ENCODE measurements at places on chromosomes 2 and 18.

GRCh38 chr2:7392076-7392787 lies 475.0 kb downstream of the RNF144A start:
- DNase-seq = no peak

DNA sequence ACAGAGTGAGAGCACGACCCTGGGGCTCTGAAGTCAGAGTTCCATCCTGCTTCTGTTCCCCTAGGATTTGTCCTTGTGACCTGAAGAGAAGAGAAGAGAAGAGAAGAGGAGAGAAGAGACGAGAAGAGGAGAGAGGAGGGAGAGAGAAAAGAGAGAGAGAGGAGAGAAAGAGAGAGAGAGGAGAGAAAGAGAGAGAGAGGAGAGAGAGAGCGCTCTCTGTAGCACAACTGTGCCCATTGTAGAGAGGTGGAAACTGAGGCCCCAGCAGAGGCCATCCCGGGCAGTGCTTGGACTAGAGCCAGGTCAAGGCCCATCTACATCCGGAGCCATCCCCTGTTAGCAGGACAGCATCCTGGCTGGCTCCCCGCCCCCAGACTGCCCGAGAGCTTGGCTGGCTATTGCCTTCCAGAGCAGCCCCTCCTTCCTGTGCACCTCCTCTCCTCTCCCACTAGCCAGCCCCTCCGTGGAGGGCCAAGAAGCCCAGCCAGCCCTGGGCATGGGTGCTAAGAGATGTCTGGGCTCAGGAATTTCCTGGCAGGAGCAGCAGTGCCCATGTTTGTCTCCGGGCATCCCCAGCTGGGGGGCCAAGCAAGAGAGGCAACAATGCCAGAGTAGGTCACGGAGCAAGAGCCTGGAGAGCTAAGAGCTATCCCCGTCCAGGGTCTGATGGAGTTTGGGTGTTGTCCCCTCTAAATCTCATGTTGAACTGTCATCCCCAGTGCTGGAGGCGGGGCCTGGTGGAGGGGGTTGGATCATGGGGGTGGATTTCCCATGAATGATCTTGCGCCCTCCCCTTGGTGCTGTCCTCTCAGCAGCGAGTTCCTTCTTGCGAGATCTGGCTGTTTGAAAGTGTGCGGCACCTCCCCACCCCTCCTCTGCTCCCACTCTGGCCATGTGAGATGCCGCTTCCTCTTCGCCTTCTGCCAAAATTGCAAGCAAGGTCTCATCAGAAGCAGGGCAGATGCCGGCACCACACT lies 18.2 kb upstream of the GPR55 start:
- DNase-seq = no peak

GRCh38 chr2:55097082-55097460 lies 46.8 kb upstream of the RTN4 start:
- DNase-seq = no peak

DNA sequence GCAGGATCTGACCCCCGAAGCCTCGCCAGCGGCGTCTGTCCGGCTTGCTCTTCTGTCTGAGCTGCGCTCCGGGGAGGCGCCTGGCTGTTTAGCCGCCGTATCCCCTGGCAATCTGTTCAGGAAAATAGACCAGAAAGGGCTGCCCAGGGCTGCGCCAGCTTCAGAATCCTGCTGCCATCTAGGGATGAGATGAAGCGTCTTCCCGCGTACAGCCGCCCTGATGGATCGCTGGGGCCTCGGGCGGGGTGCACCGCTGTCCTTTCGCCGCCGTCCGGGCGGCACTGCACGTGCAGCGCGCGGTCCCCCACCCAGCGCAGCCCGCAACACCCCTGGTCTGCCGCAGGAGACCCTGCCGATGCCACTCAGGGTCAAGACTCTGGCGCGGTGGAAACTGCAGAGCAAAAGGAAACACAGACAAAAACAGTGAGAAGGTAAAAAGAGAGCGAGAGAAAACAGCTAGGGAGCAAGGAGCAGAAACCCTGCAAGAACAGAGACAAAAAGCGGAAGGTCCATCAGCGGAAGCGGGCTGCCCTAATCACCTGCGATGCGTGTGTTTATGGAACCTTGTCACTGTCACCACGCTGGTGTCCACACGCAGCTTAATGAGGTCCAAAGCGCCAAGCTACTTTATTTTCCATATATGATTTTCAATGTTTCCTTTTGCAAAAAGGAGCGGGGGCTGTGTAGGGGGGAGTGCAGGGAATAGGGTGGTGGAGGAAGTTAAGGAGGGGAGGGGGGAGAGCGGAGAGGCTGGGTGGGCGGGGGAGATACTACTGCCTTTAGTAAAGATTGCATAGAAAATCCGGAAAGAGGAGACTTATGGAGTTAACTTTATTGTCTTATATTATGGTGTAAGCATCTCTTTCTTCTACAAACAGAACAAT lies 2113.3 kb upstream of the PIK3C3 start:
- peak; percentile 74 for DNase-seq

DNA sequence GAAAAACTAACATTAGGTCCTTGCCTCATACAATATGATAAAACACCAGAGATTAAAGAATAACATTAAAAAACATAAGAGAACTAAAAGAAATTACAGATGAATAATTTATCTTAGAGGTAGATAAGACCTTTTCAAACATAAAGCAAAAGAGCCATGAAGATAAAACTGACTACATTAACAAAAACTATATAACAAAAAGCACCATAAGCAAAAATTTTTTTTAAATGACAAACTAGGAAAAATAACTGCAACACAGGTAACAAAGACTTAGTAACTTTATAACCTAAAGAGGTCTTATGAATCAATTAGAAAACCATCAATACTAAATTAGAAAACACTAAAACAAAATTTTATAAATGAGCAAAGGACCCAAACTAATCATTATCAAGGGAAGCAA lies 16.3 kb upstream of the SERTAD2 start:
- DNase-seq = no peak

- DNase-seq = no peak
Measured at GRCh38 chr2:205780645-205781044, 98.3 kb downstream of the NRP2 start.

DNA sequence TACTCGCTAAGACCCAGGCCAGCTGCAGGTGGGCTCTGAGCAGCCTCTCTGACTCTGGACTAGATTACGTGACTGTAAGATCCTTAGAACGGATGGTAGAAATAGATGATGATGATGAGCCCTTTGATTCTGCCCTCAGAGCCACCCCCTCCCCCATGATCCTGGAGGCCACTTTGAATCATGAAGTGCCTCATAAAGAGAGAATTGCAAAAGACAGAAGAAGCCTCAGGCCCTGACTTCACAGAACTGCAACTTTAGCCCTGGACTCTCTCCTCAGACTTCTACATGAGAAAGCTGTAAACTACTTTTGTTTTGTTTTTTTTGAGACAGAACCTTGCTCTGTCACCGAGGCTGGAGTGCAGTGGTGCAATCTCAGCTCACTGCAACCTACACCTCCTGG lies 15.4 kb upstream of the TET3 start:
- DNase-seq = no peak

DNA sequence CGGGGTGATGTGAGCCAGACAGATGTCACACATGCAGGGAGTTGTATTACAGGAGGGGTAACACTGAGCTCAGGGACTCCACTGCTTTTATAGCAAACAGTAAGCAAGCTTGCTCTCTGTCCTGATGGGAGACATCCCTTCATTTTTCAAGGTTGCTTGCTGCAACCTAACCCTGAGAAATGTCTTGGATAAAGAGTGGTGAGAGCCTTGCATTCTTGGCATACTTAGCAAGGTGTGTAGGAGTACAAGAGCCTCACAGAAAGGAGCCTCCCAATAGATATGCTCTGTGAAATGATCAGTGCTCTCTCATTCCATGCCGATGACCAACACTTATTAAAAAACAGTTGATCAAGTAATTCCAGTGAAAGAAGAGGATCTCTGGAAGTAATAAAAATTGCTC lies 8.1 kb downstream of the PFN4 start:
- no peak for DNase-seq

DNA sequence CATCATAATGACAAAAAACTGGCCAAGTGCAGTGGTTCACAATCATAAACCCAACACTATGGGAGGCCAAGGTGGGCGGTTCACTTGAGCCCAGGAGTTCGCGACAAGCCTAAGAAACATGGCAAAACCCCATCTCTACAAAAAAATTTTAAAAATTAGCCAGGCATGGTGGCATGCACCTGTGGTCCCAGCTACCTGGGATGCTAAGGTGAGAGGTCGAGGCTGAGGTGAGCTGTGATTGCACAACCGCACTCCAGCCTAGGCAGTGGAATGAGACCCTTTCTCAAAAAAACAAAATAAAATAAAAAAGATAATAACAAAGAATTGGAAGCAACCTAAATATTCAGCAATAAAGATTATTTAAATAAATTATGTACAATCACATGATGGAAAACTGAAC lies 21.8 kb downstream of the PSTPIP2 start:
- no peak for DNase-seq

- DNase-seq = no peak
Measured at GRCh38 chr2:44537264-44537663, 175.5 kb downstream of the CAMKMT start.

GRCh38 chr2:118232796-118233195 lies 144.5 kb downstream of the INSIG2 start:
- DNase-seq = no peak

DNA sequence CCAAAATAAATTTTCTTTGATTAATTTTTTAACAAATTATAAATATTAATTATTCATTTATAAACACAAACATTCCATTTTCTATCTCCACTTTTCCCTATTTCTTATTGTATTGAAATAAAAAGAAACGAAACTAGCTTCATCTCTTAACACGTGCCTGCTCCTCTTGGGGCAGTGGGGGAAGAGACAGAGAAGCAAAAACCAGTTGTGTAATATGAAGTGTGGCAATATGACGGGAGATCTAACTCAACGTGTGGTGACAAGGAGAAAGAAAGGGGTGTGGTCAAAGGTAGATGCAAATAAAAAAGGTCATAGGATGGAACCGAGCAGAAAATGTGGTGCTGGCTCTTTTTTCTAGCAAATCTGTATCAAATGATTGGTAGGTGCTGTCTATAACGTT lies 106.9 kb upstream of the SLC8A1 start:
- DNase-seq = no peak

DNA sequence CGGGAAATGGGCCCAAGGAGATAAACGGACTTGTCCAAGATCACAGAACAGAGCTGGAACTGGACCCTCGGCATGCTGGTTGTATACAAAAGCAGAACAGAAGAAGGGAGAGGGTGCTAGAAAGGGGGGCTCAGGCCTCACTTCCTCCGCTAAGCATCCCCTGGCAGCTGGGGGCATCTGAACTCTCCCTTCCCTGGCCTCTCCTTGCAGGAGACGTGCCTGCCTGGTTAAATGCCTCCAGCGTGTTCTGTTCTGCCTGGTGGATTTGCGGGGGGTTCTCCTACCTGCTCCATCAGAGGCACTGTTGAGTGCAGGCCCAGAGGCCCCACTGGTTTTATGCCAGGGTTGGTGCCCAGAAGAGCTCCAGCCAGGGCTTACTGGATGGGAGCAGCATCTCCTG lies 124.7 kb downstream of the ZFP36L2 start:
- no peak for DNase-seq

DNA sequence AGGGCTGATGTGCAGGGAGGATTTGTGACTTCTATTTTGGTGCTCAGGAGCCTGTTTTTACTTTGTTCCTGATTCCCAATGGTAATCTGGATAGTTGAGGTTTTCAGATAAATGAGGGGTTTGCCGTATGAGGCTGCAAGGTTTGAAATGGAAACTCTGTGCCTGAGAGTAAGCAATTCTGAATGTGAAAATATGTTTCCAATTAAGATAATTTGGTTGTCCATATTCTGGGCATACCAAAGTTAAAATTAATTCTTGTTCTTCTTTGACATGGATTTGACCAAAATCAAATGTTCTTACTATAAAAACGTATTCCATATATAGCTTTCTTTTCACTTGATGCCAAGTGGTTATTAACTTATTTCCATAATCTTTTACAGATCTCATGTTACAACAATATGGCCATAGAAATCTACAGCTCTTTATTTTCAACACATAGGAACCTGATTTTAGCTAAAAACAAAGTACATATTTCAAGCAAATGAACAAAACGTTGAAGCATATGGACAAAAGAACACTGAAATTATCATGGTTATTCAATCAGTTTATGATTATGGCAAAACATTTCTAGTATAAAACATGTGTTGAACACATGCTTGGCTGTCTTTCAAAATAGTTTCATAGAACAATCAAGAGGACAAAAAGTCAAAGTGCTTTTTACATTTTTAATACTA lies 63.4 kb upstream of the ARHGAP28 start:
- DNase-seq = no peak

DNA sequence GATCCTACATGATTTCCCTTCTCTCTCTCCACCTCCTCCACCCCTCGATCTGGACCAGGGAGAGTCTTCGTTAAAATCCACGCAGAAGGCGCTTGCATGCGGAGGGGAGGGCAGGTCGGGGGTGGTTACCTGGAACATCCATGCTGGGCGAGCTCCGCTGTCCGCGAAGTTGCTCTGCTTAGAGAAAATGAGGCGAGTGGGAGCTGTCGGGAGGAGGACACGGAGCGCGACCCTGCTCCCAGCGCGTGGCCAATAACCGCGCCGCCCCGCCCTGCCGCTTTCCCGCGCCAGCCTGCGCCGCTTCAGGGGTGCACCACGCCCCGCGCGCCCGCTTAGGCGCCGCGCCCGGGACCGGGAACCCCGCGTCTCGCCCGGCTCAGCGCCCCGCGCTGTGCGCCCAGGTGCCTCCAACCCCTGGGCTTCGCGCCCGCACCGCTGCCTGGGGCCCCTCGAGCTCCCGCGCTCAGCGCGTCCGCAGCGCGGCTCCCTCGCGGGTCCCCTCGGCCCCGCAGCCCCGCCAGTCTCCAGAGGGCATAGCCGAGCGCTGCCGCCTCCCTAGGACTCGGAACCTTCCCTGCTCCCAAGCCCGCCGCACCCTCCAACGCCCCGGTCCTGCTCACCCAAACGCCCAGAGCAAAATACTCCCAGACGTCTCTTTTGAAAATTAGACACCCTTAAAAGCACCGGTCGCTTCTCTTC lies 636 bp downstream of the CBLN2 start:
- DNase-seq = peak; percentile 29

DNA sequence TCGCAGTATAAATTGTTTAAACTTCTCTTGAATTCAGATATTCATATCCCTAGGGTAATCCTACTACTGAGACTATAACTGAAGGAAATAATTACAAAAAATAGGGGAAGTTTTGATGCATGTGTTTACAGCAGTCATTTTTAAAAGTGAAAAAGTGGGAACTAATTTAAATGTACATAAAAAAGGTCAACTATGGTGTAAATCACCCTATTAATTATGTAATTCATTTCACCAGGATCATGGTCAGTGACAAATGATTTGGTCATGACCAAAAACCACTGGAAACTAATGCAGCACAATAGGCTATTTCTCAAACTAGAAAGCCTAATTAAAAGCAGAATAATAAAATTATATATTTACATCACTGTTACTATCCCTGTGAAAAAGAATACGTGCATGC lies 5.0 kb upstream of the CNGA3 start:
- no peak for DNase-seq

DNA sequence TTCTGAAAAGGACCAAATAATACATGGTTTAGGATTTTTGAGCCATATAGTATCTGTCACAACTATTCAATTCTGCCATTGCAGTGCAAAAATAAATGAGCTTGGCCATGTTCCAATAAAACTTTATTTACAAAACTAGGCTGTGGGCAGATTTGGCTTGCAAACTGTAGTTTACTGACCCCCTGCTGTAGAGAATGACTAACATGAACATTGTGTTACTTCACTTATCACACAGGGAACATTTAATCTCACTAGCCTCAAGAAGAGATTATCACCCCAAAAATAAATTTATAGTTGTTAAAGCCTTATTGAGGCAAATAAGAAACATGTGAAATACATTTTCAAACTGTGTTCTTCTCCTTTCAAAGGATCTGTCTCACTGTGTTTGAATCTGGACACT lies 766.2 kb downstream of the MBD2 start:
- no peak for DNase-seq

Data from iPS-NIHi11 (cell line).